ENCODE measurements at places on chromosomes 6 and 20.

GRCh38 chr6:134564705-134565104 is 246.8 kb upstream of the SGK1 start:
- DNase-seq, result no peak

GRCh38 chr6:11328613-11329247 is 96.3 kb upstream of the NEDD9 start:
- peak; percentile 70 for DNase-seq

GRCh38 chr6:45002390-45003105 is 325.6 kb upstream of the RUNX2 start:
- DNase-seq, result no peak

GRCh38 chr20:32189691-32190615 is 17.6 kb downstream of the PLAGL2 start:
- DNase-seq, result peak; percentile 78

- DNase-seq, result peak; percentile 80
These were observed 69.0 kb downstream of the MOCS1 start for GRCh38 chr6:39865011-39865888.
